Fibroblast of skin of abdomen (primary cell): ENCODE measurements at places on chromosomes 16 and 17.

- no peak for DNase-seq
Observed at GRCh38 chr17:72173499-72174116, 52.8 kb downstream of the SOX9 start.

- DNase-seq, result no peak
Observed at GRCh38 chr16:25063102-25063501, 47.9 kb upstream of the ARHGAP17 start.

GRCh38 chr16:59410451-59410850 lies 676.3 kb upstream of the GOT2 start:
- DNase-seq, result no peak

- DNase-seq, result no peak
Observed at GRCh38 chr16:81581107-81581506, 136.5 kb downstream of the CMIP start.

DNA sequence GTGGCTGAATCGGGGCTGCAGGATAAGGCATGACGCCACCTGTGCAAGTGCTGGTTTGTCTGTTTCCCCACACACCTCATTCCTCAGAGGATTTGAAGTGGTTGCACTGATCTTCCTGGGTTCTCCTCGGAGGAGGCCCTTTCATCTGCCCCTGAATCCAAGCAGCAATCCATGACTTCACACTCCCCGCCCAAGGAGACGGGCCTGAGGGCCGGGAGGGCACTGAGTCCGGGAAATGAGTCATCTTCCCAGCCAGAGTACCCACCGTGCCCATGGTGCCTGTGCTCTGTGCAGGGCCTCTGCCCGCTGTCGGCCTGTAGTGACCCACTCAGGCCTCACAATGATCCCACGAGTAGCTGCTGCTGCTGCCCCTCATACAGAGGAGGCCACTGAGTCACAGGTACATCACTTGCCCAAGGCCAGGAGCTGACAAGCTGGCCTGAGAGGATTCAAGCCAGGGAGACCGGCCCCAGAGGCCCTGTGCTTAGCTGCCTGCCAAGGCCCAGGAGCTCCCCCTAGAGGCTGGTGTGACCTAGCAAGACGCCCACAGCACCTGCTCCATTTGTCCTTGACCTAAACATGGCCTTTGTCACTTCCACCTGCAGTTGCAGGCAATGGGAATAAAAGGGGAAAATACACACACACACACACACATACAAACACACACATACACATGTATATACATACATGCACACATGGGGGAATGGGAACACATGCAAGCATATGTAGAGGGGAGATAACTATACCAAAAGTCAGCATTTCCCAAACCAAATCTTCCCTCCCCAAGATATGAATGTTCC lies 240.0 kb downstream of the C16orf95 start:
- DNase-seq, result peak; percentile 39

- DNase-seq, result no peak
Observed at GRCh38 chr17:5610956-5611355, 26.6 kb upstream of the NLRP1 start.
